ENCODE measurements at places on chromosomes 12 and 14.

DNA sequence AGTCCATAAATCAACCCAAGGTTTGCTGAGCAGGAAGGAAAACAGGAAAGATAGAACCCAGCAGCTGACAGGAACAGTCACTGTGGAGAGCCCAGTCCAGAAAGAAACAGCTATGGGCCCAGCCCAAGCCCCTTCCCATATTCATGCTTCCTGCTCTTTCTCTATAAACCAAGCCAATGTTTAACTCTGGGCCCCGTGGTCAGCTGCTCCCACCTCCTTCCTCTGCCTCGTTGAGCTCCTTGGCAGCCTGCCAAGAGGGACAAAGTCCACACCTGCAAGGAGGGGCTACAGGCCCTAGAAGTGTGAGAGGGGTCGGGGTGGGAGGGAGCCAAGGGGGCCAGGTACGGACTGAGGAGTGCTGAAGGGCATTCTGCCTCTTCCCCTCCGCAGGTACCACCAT lies 10.0 kb downstream of the SLC6A13 start:
- DNase-seq = no peak

DNA sequence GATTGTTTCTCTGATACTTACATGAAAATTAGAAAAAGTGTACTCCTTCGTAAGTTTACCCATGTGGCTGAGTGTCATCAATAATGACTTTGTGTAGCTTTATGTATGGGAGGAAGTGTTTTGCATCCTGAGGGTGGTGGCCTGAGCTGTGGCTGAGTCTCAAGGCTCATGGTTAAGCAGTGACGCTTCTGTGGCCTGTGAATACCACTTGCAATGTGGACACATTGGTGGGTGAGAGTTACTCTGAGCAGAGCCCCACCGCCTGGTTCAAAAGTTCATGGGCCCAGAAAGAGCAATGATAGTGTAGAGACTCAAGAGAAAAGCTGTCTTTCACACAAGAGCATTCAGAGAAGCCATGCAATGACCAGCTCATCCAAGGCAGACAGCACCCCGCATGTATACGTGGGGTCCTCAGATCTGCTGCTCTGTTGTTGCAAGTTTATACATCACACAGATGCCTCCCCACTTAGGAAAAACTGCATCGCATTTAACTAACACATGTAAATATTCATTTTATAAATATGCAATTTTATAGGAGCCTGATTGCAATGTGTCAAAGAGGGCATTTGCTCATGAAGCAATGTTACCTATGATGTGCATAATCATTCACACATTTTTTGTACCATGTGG lies 55.1 kb upstream of the FRMD6 start:
- DNase-seq = no peak

GRCh38 chr12:72272091-72272661 lies at the start of gene TRHDE:
Gene TRHDE (plus strand): TSS chr12:72272370. CDS start chr12:72272644, 274 bp downstream.
- no peak for DNase-seq

GRCh38 chr12:124854637-124855184 lies 9.0 kb downstream of the SCARB1 start:
- no peak for DNase-seq

- no peak for DNase-seq
These were observed 97.9 kb downstream of the RERGL start for GRCh38 chr12:17992002-17992656.

DNA sequence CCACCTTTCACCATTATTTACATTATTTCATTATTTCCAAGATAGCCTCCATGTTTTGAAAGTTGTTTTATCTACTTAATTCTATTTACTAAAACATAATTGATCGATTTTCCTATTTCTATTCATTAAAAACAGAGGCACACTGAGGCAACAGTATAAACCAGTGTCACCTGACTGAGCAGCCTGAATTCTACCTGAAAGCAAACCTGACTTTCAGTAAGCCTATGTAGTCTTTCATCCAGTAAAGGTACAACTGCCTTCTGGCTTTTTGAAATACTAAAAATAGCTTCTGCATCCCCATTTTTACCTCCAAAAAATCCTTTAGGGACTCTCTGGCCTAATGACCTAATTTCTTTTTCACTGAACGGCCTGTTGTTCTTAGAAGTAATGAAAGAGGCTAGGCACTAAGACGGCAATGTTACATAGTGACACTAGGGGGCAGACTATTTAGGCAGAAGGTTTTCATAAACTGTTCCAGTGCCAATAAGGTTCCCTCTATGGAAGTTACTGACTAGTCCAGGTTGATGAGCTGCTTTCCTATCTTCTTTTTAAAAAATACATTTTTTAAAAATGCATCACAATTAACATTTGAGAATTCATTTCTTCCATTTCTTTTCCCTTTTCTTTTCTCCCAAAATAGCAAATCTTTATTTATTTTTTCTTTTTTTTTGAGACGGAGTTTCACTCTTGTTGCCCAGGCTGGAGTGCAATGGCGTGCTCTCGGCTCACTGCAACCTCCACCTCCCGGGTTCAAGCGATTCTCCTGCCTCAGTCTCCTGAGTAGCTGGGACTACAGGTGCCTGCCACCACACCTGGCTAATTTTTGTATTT lies 17.5 kb downstream of the ANAPC5 start:
- no peak for DNase-seq

GRCh38 chr14:91103116-91103515 lies 10.8 kb upstream of the DGLUCY start:
- DNase-seq = no peak

All from thoracic aorta (tissue), 2 donors.